ENCODE measurements at places on chromosomes 16 and 17.

DNA sequence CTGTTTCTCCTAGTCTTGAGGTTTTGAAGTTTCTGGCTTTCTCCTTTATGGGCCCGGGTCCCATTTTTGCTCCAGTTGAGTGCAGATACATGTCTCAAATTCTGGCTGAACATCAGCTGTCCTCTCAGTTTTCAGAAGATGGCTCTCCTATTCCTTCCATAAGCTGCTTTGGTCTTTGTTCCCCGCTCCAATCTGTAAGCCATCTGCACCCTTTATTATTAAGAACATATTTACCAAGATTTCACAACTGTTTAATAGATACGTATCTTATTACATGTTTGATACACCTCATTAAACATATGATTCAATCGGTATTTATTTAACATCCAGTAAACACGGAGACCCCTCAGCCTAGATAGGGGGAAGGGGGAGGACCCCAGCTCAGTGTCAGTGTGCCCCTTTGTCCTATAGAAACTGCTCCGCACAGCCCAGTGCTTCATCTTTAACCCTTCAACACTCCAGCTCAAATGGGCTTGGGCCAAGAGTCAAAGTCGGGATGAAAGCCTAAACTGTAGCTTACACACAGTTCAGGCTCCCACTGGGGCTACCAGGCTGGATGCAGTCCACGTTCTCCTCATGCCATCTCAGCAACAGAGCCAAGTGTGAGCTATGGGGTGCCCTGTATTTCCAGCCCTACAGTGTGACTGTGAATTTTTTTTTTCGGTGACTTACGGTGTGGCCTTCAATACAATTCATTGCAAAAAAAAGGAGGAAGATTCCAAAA, 166.0 kb upstream of the ZFHX3 start:
- no peak for DNase-seq

DNA sequence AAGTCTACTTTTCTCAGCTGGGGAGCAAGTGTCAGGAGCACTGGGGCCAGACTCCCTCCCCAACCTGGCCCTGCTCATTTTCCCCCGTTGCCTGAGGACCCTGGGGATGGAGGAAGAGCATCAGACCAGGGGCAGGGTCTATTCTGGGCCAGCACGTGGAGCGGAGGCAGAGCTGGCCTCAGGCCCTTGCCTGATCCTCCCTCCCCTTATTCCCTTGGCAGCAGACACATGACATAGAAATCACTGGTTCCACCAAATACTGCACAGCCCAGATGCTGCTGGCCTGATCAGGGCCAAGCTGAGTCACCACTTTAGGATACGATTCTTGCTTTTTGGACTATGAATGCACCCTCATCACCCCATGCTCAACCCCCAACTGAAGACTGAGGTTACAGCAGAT, 15.8 kb upstream of the AGRP start:
- DNase-seq = no peak

- DNase-seq = peak; percentile 4
These were observed 26.2 kb downstream of the TRAP1 start for GRCh38 chr16:3690980-3691720.

DNA sequence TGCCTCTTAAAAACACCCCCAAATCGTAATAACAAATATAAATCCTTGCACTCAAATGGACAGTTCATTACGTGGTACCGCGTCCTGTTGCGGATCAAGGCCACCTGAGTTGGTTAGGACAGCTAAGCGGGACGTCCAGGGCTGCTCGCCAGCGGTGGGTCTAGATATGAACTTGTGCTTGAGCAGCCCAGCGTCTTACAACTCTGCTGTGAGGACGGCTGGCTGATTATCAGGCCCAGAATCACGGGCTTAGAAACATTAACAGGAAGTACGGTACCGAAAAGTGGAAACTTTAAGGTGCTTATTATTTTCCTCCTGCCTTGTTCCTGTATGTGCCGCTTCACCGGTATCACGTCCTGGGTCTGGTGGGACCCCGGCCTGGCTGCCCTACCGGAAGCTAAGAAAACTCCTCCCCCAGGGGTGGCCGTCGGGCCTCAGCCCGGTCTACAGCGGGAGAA, 832 bp upstream of the SRRM2 start:
- DNase-seq = no peak

DNA sequence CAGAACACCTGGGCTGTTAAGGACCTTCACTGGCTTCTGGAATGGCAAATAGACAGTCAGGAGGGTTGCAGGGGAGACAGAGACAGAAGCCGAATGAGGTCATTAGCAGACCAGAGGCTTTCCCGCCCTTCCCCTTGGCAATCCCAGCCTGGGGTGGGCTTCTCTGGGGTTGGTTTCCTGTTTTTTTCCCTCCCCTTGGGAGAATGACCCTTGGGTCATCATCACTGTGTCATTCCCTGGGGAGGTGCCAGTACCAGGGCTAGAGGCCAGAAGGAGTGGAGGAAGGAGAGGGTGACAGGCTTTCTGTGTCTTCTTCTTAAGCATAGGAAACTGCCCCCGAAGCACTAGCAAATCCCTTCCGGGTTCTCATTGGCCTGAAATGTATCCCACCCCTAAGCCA, 42.9 kb upstream of the IL21R start:
- DNase-seq = no peak

- no peak for DNase-seq
These were observed 12.7 kb upstream of the ANKFY1 start for GRCh38 chr17:4276514-4276913.

DNA sequence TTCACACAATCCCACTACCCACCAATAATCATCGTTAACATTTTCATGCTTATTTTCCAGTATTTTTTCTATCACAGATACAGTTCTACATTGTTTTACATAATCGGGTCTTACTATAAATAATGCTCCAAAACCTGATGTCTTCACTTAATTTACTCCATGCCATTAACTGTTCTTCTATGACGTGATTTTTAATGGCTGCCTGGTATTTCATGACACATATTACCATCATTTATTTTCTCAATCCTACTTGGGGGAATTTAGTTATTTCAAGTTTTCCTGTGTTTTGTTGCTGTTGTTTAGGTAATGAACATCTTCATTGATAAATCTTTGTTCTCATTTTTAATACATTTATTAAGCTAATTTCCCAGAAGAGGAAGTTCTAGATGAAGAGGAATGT, 14.7 kb downstream of the LPO start:
- DNase-seq = no peak

DNA sequence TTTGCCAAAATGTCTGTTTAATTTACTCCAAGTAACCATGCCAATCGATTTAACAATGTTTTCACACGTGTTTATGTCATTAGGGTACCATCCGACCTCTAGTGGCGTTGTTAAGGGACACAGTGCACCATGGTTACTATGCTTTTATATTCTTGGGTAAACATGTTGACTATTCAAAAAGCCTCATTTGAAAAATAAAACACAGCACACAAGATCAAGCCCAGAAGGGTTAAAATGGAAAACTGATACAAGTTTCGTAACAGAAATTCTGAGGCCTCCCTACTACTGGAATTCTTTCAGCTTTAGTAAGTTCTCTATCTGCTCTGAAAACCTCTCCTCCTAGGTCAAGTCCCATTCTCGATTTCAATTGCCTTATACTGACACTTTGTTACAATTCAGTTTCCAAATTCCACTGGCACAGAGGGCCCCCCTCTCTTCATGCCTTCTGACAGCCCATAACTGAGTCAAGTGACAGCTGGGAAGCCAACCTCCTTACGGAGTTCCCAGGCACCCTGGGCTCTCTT, 2.1 kb downstream of the CFAP20 start:
- no peak for DNase-seq

DNA sequence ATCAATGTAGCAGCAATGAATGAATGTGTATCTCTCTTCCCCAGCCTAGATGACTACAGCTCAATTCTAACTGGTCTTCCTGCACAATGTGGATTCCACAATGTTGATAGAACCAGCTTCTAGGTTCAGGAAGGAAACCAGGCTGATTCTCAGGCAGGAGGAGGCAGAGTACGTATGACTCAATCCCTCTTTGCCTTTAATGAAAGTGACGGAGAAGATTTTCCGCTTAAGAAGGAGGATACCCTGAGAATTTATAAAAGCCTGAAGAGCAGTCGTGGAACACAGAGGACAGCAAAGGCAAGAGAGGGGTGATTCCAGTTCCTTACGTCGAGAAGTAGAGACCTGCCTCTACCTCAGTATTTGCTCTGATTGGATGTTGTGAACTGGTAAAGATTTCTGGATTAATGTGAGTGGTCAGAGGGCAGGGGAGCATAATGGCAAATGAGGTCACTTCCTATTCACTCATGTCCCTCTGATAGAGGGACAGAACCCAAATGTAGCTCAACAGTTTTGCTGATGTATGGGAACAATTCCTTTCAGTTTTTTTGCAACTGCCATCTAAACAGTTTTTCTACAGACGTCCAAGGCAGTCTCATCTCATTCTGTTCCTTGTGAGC, 15.0 kb upstream of the SLC16A11 start:
- peak; percentile 56 for DNase-seq

DNA sequence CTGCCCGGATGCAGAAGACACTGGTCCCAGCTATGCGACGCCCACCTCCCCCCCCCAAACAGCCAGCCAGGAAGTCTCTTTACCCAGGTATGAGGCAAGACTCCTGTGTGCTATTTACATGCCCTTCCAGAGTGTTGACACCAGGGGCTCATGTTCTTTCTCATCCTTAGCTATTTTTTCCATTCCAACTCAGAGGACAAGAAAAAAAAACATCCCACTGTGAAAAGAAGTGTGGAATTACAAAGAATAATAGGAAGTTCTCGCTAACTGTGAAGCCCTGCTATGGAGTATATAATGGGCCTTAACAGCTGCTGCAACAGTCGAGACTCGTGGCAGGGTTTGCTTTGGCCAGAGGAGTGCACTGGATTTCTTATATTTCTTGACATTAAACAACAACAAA, 584.9 kb downstream of the CDH13 start:
- DNase-seq = no peak

GRCh38 chr17:64331931-64332493, 58.6 kb downstream of the PECAM1 start:
- DNase-seq = no peak

DNA sequence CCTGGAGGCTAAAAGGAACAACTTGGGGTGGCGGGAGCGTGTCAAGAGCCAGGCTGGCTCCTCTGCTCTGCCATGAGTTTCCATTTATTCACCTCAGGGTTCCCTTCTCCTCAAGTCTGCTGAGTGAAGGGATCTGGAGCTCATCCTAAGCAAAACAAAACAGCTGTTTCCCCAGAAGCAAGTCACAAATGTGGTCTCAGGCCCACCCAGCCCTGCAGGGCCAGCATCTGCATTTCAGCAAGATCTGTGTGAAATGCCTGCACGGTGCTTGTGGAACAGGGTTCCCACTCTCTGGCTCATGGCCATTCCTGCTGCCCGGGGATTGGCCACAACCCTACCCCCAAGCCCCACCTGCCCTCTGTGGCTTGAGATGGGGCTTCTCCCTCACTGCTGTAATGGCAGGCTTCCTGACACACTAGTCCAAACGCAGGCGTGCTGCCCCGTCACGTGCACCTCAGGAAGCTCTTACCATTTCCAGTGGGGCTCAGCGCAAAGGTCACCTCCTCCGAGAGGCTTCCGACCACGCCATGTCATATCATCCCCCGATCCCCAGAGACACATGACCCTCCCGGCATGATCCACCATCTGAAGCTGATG, 2.3 kb downstream of the SLC38A8 start:
- DNase-seq = no peak

DNA sequence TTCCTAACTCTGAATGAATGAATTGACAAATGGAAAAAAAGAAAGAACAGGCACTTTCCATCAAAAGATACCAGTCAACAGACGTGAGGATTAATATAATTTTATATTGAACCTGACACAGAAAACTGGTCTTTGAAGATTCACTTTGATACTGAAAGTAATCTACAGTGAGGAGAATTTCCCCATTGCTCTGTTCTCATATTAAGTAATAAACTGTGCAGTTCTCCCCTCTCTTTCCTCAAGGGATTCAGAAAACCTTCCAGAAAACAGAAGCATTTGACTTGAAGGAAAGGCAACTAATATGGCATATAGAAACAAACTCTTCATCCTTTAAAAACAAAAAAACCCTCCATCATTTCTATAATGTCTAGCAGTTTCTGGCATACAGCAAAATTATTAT, 2.2 kb downstream of the TEX2 start:
- DNase-seq = no peak

DNA sequence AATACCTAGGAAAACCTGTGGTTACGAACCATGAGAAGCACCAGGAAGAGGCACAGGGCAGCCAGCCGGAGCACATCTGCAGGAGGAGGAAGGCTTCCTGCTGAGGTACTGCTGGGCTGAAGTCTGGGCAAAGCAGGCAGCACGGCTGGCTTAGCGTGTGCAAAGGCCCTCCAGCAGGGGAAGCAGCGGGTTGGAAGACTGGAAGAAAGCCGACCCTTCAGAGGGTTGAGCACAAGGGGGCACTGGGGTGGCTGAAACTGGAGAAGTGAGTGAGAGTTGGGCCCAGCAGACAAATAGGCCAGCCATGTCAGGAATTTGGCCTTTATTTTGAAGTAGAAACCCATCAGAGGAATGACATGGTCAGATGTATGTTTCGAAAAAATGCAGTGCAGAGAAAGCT, 12.1 kb upstream of the HSD3B7 start:
- no peak for DNase-seq

GRCh38 chr16:8237452-8237851, 352.9 kb downstream of the TMEM114 start:
- DNase-seq = no peak

DNA sequence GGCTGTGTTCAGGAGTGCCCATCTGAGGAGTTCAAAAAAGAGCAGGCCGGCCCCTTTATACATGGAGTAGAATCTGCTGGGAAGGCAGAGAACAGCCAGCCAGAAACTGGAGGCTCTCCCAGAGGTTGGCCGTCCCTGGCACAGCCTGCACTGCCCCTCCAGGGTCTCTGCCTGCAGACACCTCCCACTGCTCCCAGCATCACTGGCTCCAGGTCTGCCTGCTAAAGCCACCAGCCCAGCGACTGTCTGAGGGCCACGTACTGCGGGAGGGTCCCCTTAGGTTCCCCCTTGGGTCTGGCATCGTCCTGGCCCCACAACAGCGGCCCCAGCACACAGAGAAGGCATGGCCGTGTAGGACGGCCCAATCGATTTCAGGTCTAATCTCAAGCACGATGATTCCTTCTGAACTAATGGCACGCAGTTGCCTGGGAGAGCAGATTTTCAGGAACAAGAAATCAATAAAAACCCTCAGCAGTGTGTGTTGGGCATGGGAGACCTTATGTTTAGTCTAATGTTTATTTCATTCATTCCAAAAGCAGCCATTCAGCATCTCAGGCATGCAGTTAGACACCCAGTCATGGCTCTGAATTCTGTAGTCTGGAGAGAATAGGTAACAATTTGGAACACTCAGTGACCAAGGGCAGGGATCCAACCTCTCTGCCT, 95.6 kb downstream of the PGS1 start:
- no peak for DNase-seq

GRCh38 chr17:10756185-10756584, 26.4 kb upstream of the TMEM220 start:
- no peak for DNase-seq
